ENCODE measurements at places on chromosomes 5 and 9. TPM values are rescaled to one million over a fixed set of nuclear protein-coding genes. Genes with fewer than 3 reads are reported as not detected.

SLIT3 gene
- 54.1 TPM for total RNA-seq

MRPS27 gene
- 47.8 TPM for total RNA-seq

GRCh38 chr5:80370390-80370789 is 37.5 kb upstream of the ZFYVE16 start:
- no peak for DNase-seq

DNA sequence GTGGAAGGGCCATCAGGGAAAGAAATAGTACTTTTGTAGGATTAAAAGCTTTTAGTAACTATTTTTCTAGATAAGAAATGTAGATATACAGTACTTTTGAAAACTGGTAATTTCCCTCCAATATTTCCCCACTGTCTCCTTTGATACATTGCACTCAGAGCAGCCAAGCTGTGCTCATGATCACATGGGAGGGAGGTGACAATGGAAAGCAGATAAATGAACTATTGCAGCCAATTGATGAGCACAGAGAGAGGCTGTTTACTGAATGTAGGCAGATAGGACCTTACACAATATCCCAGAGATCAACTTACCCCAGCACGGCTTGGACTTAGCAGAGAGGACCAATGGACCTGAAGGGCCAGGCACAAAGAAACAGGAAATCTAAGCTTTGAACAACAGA is 178.0 kb upstream of the NREP start:
- no peak for DNase-seq

- no peak for DNase-seq
These were observed 11.1 kb downstream of the PRELID2 start for GRCh38 chr5:145824040-145824439.

DNA sequence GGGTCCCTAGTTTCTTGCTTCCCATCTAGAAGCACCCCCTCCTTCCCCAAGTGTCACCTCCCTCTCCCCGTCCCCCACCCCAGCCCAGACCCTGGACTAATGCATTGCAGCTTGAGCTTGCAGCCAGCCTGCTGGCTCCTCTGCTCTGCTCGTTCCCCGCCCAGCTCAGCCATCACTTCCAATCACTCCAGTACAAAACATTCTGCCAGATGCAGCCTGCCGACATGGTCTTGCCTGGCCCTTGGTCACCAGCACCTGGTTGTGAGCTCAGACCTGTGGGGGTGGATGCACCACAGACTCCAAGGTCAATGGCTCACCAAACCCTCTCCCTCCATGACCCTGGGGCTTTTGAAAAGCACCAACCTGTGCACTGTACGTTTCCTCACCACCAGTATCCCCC is 172.9 kb upstream of the SMIM23 start:
- no peak for DNase-seq

GRCh38 chr9:21864505-21864904 is 62.1 kb downstream of the MTAP start:
- no peak for DNase-seq

- no peak for DNase-seq
These were observed 689.7 kb upstream of the MEF2C start for GRCh38 chr5:89572696-89573095.

All from breast epithelium (tissue), 4 donors.